ENCODE measurements at places on chromosomes 3 and 15.
A peak's percentile ranks its signal among the peaks of the same experiment; 100 is the strongest.

- peak; percentile 34 for DNase-seq
Measured at GRCh38 chr3:106508331-106508893, 639.6 kb upstream of the CBLB start.

- no peak for DNase-seq
Measured at GRCh38 chr3:173690542-173691180, 293.1 kb downstream of the NLGN1 start.

- DNase-seq, result no peak
Measured at GRCh38 chr3:43344520-43344919, 58.2 kb downstream of the SNRK start.

DNA sequence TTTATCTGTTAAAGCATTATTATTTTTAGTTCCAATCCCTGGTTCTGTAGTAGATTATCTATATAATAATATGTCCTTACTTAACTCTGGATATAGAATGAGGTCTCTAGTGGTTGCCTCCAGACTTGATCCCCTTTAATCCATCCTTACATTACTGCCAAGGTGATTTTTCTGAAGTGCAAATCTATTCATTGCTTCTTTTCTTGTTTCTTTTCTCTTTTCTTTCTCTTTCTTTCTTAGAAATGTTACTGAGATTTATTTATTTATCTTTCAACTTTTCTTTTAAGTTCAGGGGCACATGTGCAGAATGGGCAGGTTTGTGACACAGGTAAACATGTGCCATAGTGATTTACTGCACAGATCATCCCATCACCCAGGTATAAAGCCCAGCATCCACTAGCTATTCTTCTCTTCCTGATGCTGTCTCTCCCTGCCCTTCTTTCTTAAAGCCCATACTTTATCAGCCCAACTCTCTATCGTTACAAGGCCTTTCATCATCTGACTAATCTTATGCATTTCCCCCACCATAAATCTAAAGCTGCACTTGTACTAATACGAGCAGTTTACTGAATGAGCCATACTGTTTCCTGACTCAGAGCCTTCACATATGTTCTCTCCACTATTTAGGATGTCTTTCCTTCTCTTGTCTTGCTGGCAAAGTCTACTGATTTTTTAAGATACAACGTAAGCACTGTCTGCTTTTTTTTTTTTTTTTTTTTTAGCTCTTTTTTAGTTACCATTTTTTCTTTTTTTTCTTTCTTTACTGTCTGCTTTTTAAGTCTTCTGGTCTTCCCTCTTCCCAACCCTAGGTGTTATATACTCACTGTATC, 4.6 kb downstream of the GLCE start:
- peak; percentile 28 for DNase-seq

- DNase-seq, result no peak
Measured at GRCh38 chr3:44958386-44958785, 17.6 kb downstream of the ZDHHC3 start.

DNA sequence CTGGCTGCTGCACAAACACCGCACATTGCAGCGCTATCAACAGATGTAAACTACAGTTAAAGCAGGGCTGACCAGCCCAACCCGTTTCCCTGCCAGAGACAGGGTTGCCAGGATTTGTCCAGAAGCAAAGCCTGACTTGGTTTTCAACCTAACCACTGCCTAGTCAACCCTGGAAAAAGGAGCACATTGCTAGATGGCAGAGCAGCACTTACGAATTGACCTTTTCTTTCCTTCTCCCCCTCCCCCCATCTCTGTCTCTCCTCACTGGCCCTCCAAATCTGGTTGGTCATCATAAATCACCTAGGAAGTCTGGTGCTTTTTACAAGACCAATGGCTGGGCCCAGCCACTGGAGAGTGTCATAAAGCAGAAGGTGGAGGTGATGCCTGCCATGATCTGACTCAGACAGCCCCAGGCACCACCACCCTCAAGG, 51.3 kb downstream of the ABCC5 start:
- no peak for DNase-seq

DNA sequence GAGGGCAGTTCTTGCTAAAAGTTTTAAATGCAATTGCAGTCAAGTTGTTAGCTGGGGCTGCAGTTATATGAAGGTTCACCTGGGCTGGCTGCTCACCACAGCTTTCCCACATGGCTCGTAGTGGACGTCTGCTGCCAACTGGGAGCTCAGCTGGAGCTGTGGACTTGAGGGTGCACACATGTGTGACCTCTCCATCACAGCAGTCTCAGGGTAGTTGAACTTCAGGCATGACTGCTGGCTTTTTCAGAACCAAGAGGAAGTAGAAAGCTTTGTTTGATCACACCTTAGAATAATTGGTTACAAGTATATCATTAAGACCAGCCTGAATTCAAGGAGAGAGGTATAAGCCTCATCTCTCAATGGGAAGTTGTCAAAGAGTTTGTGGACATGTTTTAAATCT, 74.1 kb downstream of the CHL1 start:
- no peak for DNase-seq

All from foreskin keratinocyte (primary cell).